ENCODE measurements at places on chromosomes 5 and 9.

GRCh38 chr9:136787690-136788400 is 3.3 kb upstream of the TMEM141 start:
- peak; percentile 81 for DNase-seq

- no peak for DNase-seq
Measured at GRCh38 chr5:89015409-89015808, 132.4 kb upstream of the MEF2C start.

- no peak for DNase-seq
Measured at GRCh38 chr9:109342878-109343277, 22.0 kb upstream of the EPB41L4B start.

DNA sequence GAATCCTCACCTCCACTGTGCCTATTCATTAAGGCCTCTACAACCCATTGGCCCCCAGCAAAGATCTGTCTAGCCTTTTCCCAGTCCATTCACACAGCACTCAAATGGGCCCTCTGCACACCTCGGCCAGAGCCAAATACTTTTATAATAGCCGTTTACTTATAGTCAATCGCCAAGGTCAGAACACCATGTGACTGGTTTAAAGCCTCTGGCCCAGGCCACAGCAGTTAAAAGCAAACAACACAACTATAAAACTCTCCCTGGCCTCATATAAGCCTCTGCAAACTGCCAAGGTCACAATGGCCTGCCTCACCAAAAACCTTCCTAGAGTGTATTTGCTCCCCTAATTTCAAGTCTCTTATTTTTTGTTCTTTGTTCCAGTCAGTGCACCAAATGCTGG is 562.6 kb downstream of the CAAP1 start:
- peak; percentile 12 for DNase-seq

DNA sequence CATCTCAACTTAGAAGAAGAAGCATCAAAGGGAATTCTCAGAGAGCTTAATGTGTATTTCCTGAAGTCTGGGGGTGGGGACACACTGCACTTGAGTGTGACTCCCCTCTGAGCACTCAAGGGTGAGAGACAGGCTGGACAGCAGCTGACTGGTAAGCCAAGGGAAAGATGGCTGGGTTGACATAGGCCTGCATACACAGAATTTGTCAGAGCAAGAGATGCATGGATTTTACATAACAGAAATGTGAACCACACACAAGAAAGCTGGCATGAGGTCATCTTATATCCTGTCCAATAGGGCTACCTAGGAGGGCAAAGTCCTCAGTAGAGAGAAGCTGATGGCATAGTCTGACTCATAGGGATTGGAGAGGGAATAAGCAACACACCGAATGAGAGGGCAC is 114.3 kb upstream of the EPB41L4A start:
- DNase-seq = peak; percentile 35

DNA sequence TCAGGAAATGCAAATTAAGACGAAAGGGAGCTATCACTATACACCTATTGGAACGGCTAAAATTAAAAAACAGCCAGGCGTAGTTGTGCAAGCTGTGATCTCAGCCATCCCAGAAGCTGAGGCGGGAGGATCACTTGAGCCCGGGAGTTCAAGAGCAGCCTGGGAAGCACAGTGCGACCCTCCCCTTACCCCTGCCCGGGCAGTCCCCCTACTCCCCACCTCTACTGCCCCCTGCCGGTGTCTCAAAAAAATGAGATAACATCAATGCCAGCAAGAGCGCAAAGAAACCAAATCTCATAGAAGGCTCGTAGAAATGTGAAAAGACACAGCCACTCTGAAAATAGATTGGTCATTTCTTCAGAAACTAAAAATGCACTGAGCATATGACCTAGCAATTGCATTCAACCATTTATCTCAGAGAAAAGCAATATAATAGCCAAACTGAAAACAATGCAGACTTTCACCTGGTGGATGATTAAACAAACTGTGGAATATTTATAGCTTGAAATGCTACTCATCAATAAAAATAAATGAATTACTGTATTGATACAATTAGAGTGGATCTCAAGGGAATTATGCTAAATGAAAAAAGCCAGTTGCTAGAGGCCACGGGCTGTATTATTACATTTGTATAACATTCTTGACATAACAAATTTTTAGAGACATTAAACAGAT is 20.6 kb downstream of the OR2V2 start:
- DNase-seq = no peak
